ENCODE measurements at places on chromosomes 12 and 14.
A peak's percentile ranks its signal among the peaks of the same experiment; 100 is the strongest.

DNA sequence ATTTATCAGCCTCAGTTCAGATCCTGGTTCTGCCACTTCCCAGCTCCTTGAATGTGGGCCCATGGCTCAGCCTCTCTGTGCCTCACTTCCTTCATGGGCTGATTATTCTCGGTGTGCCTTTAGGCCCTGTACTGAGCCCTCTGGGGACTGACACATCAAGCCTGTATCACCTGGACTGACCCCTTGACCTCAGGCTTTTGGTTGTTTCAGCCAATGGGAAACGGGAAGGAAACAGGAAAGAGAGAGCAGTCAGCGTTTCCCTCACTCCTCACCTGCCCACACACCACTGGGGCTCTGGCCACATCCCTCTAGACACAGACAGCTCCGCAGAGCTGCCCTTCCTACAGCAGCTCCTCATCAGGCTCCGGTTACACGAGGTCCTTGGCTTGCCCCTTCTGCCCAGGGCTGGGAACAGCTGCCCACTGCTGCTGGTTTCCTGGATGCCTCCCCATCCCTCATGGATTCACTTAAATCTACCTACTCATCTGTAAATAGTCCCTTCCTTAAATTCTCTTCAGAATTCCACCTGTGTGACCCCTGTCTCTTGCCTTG lies 37.0 kb upstream of the ITPR2 start:
- DNase-seq: no peak

- no peak for DNase-seq
Measured at GRCh38 chr14:99576304-99576703, 27.7 kb downstream of the CCDC85C start.

- no peak for DNase-seq
Measured at GRCh38 chr12:3980504-3981272, 107.5 kb upstream of the PARP11 start.

DNA sequence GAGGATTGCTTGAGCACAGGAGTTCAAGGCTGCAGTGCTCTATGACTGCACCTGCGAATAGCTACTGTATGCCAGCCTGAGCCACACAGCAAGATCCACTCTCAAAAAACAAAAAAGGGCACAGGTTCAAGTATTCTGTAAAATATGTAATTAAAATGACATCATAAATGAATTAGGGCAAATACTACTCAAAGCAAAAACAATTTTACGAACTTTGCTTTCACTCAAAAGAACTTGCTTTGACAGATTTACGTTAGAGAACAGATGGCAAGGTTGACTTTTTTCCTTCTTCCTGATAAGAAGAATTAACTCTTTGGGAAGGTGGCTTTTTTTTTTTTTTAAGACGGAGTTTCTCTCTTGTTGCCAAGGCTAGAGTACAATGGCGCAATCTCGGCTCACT lies 44.0 kb upstream of the EAPP start:
- DNase-seq: no peak

DNA sequence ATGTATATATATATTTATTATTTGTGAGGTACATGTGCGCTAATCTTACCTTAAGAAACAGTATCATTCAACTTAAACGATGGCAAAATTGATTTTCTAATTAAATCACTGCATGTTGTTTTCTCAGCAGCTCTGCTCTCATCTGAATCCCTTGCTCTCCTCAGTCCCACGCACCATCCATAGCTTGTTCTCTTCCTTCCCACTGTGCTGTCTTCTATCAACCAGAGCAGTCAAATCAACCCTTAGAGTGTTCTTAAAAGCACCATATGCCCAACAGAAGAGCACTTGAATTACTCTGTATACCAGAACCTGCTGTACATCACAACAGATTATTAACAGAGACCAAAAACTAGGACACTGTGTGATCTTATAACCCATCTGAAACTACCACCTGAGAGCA lies 209.4 kb upstream of the G2E3 start:
- DNase-seq: no peak

DNA sequence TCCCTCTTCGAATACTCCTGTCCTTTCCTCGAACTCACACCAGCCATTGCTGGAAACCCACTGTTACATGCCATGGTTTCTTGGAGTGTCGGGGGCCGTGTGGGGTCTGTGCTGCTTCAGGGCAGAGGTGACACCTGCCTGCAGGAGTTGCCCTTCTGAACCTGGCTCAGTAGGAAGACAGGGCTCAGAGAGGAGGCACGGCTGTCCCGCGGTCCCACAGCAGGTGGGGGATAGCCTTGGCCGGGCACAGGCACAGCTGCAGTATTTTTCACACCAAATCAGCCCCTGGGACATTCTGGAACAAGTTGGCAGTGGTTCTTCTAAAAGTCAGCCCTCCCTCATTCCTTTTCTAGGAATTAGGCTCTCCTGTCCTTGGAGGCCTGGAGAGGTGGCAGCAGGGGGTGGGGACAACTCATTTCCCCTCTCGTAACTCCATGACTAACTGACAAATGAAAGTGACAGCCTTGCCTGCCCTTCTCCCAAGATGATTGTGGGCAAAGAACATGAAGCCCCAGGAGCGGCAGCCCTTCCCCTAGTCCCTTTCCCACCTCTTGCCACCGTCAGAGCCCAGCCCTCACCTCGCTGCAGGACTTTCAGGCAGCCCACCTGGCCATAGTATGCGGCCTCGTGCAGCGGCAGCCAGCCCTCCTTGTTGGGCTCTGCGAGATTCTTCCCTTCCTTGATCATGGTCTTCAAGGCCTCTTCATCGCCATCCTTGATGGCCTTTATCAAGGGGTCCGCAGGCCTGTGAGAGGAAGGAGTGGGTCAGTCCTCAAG lies 22.4 kb downstream of the ASB2 start:
- no peak for DNase-seq

DNA sequence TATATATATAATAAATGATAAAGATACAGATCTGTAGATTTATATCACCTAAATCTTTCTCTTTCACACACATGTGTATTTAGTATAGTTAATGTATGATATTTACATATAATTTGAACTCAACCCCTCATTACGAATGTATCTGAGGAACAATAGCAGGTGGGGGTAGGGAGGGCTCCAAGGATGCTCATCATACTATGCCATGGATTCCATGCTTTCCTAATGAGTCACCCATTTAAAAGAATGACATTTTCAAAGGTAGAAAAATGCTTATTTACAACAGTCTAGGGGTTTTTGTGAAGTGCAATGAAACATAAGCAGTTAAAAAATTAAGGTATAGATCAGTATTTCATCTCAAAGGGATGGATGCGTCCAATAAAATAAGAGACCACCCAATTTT lies 181.6 kb downstream of the SOX5 start:
- DNase-seq: no peak

GRCh38 chr12:75862692-75863471 lies 168.7 kb downstream of the PHLDA1 start:
- DNase-seq: no peak

DNA sequence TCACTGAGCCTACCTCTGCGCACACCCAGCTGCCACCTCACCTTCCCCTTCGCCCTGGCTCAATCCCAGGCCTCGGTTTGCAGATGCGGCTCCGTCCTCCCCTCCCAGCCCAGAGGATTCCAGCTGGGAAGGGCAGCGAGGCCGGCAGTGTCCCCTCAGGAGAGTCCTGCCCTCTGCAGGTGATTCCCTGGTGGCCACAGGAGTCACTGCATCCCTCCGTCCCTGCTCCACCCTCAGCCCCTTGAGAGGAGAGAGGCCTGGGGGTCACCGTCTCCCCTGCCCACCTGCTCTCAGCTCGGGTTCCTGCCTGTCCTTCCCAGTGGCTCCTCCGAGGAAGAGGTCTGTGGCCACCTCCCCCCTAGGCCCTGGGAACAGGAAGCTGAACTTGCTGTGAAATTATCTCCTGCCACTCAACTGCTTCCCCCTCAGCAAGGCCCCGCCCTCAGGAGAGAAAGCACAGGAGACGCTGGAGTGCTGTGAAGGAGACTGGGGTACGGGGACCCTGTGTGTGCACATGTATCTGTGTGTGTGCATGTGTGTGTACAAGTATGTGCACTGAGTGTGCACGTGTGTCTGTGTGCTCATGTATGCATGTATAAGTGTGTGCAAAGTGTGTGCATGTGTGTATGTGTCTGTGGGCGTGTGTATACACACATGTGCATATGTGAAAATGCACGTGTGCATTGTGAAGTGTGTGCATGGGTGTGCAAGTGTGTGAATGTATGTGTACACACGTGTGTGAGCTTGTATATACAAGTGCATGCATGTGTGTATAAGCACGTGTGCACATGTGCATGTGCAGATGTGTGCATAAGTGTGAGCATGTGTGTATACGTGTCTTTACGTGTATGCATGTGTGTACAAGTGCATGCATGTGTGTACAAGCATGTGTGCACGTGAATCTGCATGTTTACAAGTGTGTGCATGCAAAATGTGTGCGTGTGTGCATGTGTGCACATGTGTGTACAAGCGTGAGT lies 13.2 kb upstream of the GALNT9 start:
- DNase-seq: no peak

DNA sequence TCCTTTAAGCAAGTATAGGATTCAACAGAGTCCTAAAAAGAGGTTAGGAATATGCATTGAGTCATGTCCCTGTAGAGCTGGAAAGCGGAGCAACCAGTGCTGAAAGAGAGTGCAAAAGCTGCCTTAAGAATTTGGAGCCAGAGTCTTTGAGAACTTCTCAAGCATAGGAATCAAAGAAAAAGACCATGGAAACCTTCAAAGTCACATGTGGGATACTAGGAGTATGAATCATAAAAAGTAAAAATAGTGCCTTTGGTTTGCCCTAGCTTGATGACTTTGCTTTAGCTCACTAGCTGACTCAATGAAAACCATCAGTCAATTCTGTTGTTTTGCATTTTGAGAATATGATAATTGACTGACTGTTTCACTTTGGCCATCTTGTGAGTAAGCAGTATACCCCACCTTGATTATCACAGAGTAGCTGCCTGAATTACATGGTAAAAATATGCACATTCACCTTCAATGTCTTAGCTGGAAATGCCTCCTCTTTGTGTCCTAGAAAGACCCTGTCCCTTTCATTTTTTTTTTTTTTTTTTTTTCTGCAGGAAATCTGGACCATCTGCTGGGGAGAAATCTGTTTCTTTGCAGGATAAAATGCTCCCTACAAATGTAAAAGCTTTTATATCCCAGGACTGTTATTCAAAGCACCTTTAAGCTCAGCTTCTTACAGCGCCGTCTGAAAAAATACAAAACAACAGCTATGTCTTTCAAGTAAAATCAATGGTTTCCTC lies 248.6 kb upstream of the KRR1 start:
- DNase-seq: no peak

DNA sequence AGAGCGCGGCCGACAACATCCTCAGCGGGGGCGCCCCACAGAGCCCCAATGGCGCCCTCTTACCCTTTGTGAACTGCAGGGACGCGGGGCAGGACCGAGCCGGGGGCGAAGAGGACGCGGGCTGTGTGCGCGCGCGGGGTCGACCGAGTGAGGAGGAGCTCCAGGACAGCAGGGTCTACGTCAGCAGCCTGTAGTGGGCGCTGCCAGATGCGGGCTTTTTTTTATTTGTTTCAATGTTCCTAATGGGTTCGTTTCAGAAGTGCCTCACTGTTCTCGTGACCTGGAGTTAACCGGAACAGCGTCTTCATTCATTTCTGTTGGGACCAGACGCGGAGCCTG lies 103.8 kb upstream of the FKBP4 start:
- peak; percentile 44 for DNase-seq

DNA sequence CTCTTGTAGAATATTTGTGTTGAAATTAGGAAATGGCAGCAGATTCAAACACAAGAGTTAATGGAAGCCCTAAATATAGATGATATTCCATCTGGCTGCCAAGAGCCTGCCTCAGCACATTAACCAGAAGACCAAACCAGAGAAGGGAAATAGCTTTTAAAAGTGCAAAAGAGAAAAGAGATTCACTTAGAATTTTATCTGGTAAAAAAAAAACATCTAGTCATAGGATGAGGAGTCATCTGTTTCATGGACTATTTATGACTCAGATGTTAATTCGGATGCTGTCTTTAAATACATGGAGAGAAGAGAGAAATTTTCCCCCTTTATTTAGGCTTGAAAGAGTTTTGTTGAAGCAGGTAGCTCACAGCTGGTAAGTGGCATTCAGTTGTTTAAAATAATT lies 201.6 kb upstream of the NUDT4 start:
- no peak for DNase-seq

- peak; percentile 53 for DNase-seq
Measured at GRCh38 chr14:77301103-77301502, 19.6 kb downstream of the POMT2 start.

DNA sequence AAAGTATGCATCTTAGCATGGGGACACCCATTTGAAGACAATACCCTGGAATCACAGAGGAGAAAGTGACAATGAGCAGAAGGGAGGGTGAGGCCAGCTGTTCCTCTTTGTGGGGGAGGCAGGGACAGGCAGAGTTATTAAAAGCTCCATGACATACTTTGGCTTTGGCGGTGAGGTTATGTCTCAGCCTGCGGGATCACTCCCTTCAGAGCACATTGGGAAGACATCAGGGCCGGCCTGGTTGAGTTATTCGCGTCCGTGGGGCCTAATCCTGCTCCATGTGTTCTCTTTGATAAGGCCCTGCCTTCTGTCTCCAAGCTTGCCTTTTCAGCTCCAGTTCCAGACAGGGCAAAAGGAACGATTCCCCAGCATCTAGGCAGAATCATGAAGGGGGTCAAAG lies 98.8 kb upstream of the NTF3 start:
- no peak for DNase-seq

- DNase-seq: no peak
Measured at GRCh38 chr12:130444061-130444460, 106.4 kb downstream of the PIWIL1 start.

- DNase-seq: no peak
Measured at GRCh38 chr12:49970658-49971057, 2.1 kb upstream of the AQP6 start.

GRCh38 chr12:91109148-91109564 lies 2.1 kb downstream of the LUM start:
- DNase-seq: peak; percentile 11

DNA sequence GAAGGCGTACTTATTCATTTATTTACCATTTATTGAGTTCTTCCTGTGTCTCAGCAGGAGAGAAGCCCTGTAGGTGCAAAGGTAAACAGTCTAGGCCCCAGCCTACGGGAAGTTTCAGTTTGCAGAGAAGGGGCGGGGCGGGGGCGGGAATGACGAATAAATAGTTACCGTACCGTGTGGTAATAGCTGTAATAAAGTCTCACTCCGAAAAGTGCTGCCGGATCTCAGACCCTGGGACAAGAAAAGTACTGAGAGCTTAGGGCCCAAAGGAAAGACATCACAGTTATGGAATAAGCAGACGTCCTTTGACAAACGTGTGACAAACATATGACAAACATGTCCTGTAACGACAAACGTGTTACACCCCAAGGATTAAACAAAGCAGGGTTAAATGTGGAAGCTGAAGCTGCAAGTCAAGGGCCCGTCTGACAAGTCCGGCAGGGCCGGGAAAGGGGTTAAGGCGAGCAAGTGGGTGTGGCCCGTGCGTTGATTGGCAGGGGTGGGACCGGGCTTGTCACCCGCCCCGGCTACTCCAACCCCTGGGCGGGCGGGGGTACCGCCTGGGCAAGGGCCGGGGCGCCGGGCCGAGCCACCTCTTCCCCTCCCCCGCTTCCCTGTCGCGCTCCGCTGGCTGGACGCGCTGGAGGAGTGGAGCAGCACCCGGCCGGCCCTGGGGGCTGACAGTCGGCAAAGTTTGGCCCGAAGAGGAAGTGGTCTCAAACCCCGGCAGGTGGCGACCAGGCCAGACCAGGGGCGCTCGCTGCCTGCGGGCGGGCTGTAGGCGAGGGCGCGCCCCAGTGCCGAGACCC lies at the start of gene LRP10:
Gene LRP10, plus strand, starts transcription at position 517 of the 809 bp plus-strand sequence. CDS start 564 bp downstream, outside the sequence.
- peak; percentile 63 for DNase-seq
